Cerebellar nuclear complex (tissue), 1 donor: ENCODE measurements at places on chromosomes 12 and 14.

DNA sequence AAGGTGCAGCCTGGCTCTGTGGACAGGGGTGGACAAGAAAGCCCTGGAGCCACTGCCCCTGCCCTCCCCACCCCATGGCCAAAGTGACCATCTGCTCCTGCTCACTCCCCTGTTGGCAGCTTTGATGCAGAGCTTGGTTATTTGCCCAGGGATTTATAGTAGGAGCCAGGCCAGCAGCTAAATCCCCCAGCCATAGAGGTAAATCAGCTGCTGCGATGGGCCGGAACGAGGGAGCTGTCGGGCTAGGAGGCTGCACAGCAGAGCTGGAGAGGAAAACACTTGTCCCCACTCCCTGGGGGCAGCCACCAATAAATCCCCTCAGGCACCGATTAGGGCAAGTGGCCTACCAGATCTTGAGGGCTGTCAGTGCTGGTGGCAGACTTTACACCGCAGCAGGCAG, 26.0 kb downstream of the SMUG1 start:
- DNase-seq: peak; percentile 12

DNA sequence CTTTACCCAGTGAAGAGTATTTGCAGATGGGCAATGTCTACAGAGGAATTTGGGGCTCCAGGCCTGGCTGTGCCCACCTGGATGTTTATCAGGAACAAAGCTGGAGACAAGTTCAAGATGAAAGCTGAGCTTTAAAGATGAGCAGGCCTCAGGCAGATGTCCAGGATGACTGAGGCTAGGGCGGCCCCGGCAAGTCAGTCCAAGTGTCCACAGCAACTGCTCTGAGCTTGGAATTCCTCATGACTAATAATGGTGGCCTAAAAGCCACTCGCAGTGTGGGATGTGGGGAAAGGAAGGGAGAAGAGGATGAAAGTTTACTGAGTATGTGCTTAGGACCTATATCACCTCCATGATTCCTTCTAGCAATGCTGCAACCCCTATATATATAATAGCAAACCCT, 128.2 kb upstream of the NOS1 start:
- no peak for DNase-seq

DNA sequence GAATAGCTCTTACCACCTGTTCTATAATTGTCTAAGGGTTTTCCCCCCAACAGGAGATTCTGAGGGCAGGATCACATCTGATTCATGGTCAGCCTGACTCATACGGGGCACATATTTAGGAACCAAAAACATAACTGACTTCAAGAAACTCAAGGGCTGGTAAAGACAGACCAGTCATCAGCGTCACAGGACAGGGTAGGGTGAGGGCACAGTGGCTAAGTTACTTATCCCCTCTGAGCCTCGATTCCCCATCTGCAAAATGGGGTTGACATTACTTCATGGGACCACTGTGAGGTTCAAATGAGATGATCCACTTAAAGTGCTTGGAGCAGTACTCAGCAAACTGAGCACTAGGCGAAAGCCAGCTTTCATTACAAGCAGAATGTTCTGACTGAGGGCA, 606 bp downstream of the CINP start:
- DNase-seq: no peak

DNA sequence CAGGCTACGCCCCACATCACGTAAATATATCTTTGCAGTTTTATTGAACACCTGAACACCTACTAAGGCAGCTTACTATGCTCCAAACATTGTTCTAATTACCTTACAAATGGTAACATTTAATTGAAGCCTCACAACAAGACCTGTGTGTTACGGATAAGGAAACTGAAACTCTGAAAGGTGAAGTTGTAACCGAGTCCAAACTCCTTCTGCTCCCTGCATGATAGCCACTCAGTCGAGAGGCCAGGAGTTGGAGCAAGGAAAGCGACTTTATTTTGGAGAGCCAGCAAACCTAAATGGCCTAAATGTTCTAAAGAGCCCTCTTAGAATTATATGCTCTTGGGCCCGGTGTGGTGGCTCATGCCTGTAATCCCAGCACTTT, 12.6 kb upstream of the TRPV4 start:
- no peak for DNase-seq

- no peak for DNase-seq
Measured at GRCh38 chr12:118098911-118099671, 4.7 kb downstream of the VSIG10 start.

- no peak for DNase-seq
Measured at GRCh38 chr12:108370415-108370814, 31.3 kb upstream of the CMKLR1 start.

- no peak for DNase-seq
Measured at GRCh38 chr14:96135285-96135684, 69.4 kb upstream of the BDKRB2 start.

DNA sequence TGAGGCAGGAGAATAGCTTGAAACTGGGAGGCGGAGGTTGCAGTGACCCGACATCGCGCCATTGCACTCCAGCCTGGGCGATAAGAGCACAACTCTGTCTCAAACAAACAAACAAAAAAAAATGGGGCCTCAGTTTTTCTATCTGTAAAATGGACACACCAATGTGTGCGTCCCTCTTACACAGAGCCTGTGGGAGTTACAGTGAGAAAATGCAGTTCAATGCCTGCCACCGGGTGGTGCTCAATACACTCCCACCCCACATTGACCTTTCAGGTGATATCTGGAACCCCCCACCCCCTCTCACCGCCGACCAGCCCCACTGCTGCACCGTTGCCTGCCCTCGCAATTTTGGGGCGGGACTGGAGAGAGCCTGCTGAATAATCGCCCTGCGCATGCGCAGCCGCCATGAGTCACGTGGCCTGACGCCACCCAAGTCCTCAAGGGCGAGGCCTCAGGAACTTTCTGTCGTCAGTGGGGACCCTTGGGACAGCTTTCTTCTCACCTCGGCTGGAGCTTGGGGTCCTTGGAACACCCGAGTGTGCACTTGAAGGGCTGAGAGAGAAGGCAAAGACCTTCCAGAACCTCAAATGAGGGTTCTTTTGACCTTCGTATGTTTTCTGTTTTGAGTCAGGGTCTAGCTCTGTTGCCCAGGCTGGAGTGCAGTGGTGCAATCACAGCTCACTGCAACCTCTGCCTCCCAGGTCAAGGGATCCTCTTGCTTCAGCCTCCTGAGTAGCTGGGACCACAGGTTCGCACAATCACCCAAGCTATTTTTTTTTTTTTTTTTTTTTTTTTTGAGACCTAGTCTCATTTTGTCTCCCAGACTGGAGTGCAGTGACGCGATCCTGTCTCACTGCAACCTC, 14.6 kb upstream of the CABP1 start:
- no peak for DNase-seq

DNA sequence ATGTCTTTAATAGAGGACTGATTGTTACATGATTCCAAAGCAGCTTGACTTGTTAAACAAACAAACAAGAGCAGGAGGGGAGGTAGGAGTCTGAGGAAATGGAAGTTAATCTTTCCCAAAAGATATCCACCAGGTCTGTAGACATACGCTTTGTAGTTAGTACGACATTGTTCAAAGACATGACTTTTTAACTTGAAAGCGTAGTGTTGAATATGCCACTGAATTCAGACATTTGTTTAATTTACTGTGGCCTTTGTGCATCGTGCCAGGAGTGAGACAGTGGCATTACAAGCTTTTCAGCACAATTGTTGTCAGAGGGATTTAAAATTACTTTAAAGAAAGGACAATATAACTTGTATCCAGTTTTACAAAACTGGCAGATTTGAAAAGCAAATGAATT, 53.0 kb downstream of the SAV1 start:
- no peak for DNase-seq

DNA sequence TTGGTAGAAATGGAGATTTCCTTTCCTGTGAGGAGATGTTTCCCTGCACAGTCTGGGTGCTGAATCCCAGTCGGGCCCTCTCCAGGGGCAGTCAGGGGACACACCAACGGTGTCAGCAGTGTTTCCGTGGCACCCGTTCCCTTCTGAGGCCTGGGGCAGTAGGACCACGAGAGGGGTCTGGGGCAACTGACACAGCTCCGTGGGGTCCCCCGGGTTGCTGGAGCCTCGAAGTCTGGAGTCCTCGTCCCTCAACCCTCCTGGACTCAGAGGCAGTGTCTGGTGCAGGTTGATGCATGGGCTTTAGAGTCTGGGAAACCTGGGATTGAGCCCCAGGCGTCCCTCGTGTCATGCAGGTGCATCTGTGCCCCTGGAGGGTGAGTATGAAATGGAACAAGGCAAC, 327.3 kb downstream of the ADGRD1 start:
- no peak for DNase-seq

DNA sequence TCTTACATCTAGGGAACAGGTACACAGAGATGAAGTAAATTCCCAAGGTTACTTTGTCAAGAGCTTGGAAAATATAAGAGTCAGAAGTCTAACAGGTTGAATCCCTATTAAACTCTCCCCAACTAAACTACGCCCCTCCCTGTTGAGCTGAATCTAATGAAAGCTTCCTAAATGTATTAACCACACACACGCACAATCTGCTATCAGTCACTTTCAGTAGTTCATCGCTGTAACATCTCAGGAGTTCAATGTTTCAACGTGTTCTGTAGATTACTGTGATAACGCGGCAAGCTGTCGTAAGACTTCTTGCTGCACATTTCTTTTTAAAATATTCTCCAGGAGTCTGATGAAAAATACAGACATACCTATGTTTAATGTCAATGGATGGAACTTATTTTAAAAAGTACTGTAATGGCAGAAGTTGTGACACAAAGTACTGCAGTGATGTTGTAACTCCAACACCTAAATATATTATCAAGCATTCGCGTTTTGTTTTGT, 612 bp upstream of the SLC25A3 start:
- DNase-seq: no peak

- no peak for DNase-seq
Measured at GRCh38 chr14:32571995-32572866, 243.1 kb downstream of the AKAP6 start.

- DNase-seq: no peak
Measured at GRCh38 chr12:121227294-121227693, 17.4 kb downstream of the P2RX4 start.
